ENCODE measurements at places on chromosomes 6 and 20. TPM values are rescaled to one million over a fixed set of nuclear protein-coding genes. Genes with fewer than 3 reads are reported as not detected.

DNA sequence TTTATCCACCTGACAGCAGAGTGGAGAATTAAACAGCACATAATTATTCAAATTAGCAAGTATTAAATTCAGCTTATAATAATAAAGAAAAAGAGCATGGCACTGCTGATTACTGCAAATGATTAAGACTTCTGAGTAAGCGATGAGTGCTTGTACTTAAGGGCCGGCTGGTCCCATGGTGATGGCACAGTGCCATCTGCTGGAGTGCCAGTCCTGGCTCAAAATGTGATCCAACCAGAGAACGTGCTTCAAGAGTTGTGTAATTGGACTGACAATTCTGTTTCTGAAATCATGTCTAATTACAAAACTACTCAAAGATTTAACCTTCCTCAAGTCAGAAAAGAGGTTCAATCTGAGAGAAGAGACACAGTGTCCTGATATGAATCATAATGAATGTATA lies 181.6 kb upstream of the RGS17 start:
- no peaks in the 10 kb centered on the region for H3K36me3 ChIP-seq
- H3K27me3 ChIP-seq, result no peaks in the 10 kb centered on the region
- H3K4me1 ChIP-seq, result no peaks in the 10 kb centered on the region
- DNase-seq, result peak; percentile 37
- no peak overlapping the region for H3K27ac ChIP-seq
- no peak overlapping the region for H3K4me3 ChIP-seq

DNA sequence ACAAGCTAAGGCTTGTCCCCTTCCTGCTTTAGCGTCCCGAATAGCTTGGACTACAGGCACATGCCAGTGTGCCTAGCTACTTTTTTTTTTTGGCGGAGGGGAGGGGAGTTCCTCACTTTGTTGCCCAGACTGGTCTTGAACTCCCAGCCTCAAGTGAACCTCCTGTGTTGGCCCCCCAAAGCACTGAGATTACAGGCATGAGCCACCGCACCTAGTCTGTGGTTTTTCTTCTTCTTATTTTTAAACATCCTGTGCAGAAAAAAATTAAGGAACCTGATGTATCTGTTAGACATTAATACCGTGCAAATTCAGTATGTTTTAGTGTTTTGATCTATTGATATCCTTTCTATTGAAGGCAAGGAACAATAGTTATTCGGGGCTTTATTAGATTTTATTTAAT lies 25.7 kb downstream of the HIVEP1 start:
- no peaks in the 10 kb centered on the region for H3K27me3 ChIP-seq
- no peaks in the 10 kb centered on the region for H3K36me3 ChIP-seq
- peaks cover 8% of the 10 kb centered on the region for H3K4me1 ChIP-seq
- no peak for DNase-seq
- no peak overlapping the region for H3K4me3 ChIP-seq
- H3K27ac ChIP-seq, result no peak overlapping the region

The TMC2 gene
- polyA plus RNA-seq, result not detected

DNA sequence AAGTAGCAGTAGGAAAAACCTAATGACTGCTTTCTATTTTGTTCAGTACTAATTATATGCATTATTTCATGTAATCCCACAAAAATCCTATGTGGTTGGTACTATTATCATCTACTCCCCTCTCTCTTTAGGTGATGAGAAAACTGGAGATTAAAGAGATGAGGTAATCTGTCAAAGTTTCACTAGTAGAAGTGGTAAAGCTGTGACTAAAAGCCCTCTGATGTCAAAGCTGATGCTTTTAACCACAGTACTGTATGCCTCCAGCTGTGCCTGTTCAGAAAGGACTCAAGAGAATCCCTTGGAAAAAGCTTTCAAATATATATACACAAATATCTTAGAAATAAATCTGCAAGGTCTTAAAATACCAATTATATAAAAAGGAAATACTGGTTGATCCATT lies 38.0 kb downstream of the PHIP start:
- no peak overlapping the region for H3K4me3 ChIP-seq
- H3K27ac ChIP-seq, result no peak overlapping the region
- H3K4me1 ChIP-seq, result 0 out of 2 replicates have a peak, but pooled peaks cover 5% of the 10 kb centered on the region
- H3K27me3 ChIP-seq, result no peaks in the 10 kb centered on the region

The SMAP1 gene
- polyA plus RNA-seq, result 18.0 TPM

GRCh38 chr6:116450769-116451740 lies 10.1 kb upstream of the CALHM6 start:
- H3K36me3 ChIP-seq, result no peaks in the 10 kb centered on the region
- no peaks in the 10 kb centered on the region for H3K27me3 ChIP-seq
- H3K4me3 ChIP-seq, result no peak overlapping the region
- peaks cover 20% of the 10 kb centered on the region for H3K4me1 ChIP-seq
- no peak for DNase-seq

The SLC22A1 gene
- not detected for polyA plus RNA-seq

DNA sequence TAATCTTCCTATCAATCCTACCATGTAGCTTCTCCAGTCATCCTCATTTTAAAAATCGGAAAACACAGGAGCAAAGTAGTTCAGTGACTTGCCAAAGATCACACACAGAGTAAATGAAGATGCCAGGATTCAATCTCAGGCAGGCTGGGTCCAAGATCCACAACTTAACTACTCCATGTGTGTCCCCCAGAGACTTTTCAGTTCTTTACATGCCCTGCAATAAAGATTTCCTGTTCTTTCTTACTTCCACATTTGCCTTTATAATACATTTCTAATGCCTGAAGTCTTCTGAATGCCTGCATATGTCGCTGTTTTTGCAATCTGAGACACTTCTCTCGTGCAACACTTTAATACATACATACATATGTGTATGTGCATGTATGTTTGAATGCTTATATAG lies 121.7 kb upstream of the MARCKS start:
- no peak for DNase-seq
- no peak overlapping the region for H3K4me3 ChIP-seq
- H3K36me3 ChIP-seq, result no peaks in the 10 kb centered on the region
- no peaks in the 10 kb centered on the region for H3K27me3 ChIP-seq
- no peak overlapping the region for H3K27ac ChIP-seq
- peaks cover 8% of the 10 kb centered on the region for H3K4me1 ChIP-seq

The POPDC3 gene
- polyA plus RNA-seq, result 48.6 TPM

The BLTP3A gene
- polyA plus RNA-seq, result 3.2 TPM

DNA sequence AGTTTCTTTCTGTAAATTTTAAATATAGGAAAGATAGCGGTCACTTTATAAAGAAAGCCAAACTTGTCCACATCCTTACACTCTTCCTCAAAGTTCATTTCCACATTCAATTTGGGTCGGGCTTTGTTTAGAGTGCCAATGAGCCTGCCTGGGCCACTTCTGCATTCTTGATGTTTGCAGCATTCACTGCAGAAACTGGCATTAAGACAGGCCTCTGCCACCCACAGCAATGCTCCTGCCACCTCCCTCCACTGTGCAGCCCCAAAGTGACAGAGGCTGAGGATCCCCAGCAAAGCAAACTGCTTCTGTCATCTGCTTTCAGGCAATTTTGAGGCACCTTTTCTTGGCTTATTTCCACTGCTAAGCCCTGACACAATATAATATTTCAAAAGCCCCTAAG lies 61.2 kb downstream of the TNFAIP3 start:
- no peak for DNase-seq
- no peaks in the 10 kb centered on the region for H3K27me3 ChIP-seq
- H3K4me1 ChIP-seq, result peaks cover 49% of the 10 kb centered on the region

DNA sequence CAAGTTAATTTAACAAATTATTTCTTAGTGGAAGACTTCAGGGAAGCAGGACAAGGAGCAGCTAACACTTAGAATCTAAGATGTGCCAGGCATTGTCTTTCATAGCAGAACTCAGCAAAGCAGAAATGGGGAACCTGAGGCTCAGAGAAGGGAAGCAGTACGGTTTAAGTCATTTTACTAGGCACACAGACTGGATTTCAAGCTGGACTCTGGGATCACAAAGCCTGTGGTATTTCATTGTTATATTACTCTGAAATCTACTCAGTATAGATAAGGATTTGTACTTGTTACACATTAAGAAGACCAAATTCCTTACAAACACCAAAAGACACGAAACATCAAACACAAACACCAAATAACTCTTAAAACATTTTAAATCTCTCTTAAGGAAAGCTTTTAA lies 199.6 kb downstream of the ISM1 start:
- no peaks in the 10 kb centered on the region for H3K4me1 ChIP-seq
- H3K27me3 ChIP-seq, result no peaks in the 10 kb centered on the region
- no peak for DNase-seq
- H3K27ac ChIP-seq, result no peak overlapping the region
- no peaks in the 10 kb centered on the region for H3K36me3 ChIP-seq

The HLA-E gene
- polyA plus RNA-seq, result 130 TPM

DNA sequence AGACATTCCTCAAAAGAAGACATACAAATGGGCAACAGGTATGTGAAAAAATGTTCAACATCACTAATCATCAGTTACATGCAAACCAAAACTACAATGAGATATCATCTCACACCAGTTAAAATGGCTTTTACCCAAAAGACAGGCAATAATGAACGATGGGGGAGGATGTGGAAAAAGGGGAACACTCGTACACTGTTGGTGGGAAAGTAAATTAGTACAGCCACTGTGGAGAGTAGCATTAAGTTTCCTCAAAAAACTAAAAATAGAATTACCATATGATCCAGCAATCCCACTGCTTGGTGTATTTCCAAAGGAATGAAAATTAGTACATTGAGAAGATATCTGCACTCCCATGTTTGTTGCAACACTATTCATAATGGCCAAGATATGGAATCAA lies 8.6 kb upstream of the TMEM170B start:
- no peak for DNase-seq
- H3K36me3 ChIP-seq, result no peaks in the 10 kb centered on the region
- H3K27me3 ChIP-seq, result no peaks in the 10 kb centered on the region
- H3K4me3 ChIP-seq, result no peak overlapping the region
- H3K4me1 ChIP-seq, result peaks cover 9% of the 10 kb centered on the region

- no peak overlapping the region for H3K4me3 ChIP-seq
- no peak for DNase-seq
- peaks cover 10% of the 10 kb centered on the region for H3K36me3 ChIP-seq
- no peaks in the 10 kb centered on the region for H3K4me1 ChIP-seq
- no peak overlapping the region for H3K27ac ChIP-seq
- no peaks in the 10 kb centered on the region for H3K27me3 ChIP-seq
Measured at GRCh38 chr20:49899541-49900383, 15.6 kb downstream of the SPATA2 start.

- H3K27ac ChIP-seq, result no peak overlapping the region
- no peaks in the 10 kb centered on the region for H3K36me3 ChIP-seq
- no peak for DNase-seq
- no peaks in the 10 kb centered on the region for H3K4me1 ChIP-seq
Measured at GRCh38 chr6:52077180-52077884, 10.1 kb downstream of the PKHD1 start.

DNA sequence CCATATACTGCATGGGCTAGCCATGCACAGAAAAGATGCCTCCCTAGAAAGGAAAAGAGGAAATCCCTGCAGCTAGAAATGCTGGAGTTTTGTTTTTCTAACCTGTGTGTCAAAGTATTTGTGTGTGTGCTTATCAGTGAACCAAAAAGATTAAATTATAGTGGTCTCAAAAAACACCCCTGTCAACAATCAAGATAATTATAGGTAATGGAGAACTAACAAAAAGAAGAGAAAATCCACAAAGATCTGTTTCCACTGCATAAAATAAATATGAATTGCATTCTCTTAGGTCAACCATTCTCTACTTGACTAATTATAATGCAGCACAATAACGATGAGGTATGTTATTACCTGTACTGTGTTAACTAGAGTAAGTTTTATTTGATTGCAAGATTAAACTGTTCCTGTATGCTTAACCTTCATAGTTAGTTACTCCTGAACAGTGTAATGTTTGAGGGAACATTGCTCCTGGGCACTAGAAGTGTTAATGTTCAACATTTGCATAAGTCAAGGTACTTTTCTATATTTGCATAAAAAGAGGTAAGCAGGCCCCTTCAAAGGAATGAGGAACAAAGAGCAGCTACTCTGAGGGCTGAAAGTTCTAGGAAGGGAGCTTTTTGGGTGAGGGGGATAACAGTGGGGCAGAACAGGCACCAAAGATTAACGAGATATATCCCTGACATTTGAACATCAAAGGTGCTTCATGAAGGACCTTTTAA lies 212.1 kb downstream of the BTBD9 start:
- DNase-seq, result no peak
- no peaks in the 10 kb centered on the region for H3K36me3 ChIP-seq
- H3K27ac ChIP-seq, result no peak overlapping the region
- H3K27me3 ChIP-seq, result no peaks in the 10 kb centered on the region
- H3K4me1 ChIP-seq, result no peaks in the 10 kb centered on the region

DNA sequence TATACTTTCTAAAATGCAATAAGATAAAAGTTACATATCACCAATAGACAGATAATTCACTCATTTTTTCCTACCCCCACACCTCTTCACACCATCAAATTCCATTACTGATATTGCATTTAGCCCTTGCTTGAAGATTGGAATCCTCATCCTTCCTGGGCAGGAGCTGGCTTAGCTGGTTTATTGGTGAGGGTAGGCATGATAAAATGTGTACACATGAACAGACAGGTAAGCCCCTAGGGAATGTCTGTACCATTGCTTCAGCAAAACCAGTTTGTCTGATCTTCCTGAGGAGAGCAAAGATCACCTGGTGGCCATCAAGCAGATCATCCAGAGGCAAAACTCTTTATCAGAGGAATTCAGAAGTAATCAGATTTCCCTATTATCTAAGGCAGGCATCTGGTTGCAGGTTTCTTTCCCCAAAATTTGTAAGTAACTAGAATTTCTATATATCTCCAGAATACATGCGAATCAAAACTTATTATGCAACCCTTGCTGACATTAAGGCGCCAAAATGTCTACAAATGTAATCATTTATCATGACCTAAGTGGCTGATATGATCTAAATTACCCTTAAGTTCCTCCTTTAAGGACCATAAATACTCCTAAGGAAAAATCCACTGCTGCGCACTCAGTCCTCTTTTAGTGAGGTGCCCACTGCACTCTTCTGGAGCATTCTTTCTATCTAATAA lies 6.6 kb upstream of the FABP7 start:
- DNase-seq, result no peak
- no peak overlapping the region for H3K4me3 ChIP-seq
- no peaks in the 10 kb centered on the region for H3K36me3 ChIP-seq
- H3K27me3 ChIP-seq, result no peaks in the 10 kb centered on the region
- H3K27ac ChIP-seq, result no peak overlapping the region

- DNase-seq, result no peak
- no peaks in the 10 kb centered on the region for H3K36me3 ChIP-seq
- H3K27me3 ChIP-seq, result no peaks in the 10 kb centered on the region
- H3K4me3 ChIP-seq, result no peak overlapping the region
- no peak overlapping the region for H3K27ac ChIP-seq
- no peaks in the 10 kb centered on the region for H3K4me1 ChIP-seq
Measured at GRCh38 chr20:20887593-20888265, 175.3 kb upstream of the RALGAPA2 start.

GRCh38 chr6:13369591-13369990 lies 41.3 kb upstream of the TBC1D7 start:
- H3K4me1 ChIP-seq, result peaks cover 10% of the 10 kb centered on the region
- H3K27me3 ChIP-seq, result no peaks in the 10 kb centered on the region
- H3K36me3 ChIP-seq, result no peaks in the 10 kb centered on the region
- H3K27ac ChIP-seq, result no peak overlapping the region

Data from GM23248 (cell line).